ENCODE measurements at places on chromosomes 6 and 20.

DNA sequence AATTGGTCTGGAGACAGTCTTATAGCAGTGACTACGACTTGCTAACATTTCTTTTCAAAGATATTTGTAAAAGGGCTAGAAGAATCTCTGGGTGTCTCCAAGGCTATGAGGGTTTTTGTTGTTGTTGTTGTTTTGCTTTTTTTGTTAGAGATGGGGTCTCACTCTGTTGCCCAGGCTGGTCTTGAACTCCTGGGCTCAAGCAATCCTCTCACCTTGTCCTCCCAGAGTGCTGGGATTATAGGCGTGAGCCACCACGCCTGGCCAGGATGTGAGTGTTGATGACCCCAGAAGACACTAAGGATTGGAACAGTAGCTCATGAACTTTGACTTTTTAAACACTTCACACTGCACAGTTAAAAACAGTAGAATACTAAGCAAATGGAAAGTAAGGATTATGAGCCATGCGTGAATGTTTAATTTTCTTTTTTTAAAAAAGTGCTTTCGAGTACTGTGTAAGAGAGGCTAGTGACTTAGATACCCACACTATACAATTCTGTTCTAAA, 76.4 kb downstream of the GCNT2 start:
- no peak for DNase-seq

GRCh38 chr6:149233056-149233715, 84.3 kb upstream of the TAB2 start:
- DNase-seq, result peak; percentile 37

DNA sequence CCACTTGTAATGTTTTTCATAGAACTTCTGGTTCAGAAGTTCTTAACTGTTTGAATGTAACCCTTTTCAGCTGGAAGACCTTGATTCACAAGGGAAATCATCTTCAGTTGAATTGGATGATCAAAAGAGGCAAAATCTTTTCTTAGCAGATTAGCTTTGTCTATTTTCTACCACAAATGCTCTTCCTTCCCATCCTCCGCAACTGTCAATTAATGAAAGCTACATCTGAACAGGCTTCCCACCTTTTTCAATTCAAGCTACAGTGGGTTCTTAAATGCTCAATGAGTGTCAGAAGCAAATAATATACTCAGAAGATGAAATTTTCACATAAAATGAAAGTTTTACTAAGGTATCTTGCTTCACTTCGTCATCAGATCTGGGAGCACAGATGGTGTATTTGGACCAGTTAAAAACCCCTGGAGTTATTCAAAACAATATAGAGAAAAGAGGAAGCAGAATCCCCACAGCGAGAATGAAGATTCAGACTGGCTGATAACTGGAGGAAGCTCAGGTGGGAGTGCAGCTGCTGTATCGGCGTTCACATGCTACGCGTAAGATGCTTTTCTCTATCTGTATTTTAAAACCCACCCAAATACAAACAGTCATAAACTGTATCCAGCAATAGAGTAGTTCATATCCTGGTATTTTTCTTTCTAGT, 19.4 kb downstream of the QRSL1 start:
- no peak for DNase-seq

DNA sequence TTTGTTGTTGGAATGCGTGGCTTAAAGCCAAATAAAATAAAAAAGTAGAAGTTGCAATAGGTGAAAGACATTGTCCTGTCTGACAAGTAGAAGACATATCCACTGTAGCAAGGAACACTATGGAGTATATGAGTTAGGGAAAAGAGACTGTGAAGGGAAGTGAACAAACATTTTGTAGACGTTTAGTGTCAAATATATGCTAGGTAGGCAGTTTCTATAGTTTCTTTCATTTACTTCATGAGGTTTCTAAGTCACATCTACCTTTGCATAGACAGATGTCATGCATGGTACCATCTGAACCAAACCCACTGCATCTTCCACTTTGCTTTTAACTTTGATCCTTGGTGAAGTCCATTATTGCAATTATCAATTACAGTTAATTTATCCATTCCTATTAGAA, 9.9 kb downstream of the PRIM2 start:
- no peak for DNase-seq

DNA sequence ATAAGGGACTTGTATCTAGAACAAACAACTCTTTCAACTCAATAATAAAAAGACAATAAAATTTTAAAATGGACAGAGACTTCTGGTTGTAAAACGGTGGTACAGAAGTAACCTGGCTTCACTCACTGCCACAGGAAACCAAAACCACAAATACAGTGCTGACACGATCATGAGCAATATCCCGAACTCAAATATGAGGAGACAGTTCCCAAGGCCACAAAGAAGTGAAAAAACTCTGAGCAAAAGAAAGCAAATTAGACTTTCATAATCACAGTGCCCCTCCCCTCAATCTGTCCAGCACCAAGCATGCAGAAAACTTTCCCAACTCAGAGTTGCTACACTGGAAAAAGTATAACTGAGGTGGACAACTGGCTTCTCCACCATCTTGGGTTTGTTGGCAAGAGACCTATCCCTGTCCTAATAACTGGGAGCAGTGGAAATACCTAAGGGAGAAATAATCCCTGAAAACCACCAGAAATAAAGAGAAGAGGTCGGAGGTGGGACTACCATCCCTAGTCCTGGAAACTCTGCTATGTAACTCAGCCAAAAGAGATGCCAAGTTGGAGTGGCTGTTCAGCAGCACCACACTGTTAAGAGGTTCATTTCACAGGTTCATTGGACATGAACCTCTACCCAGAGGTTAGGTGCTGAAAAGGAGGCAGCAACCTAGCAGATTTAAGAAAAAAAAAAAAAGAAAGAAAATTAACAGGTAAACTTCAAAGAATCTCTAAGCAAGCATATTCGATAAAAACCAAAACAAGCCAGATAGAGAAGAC, 55.5 kb downstream of the REV3L start:
- no peak for DNase-seq

DNA sequence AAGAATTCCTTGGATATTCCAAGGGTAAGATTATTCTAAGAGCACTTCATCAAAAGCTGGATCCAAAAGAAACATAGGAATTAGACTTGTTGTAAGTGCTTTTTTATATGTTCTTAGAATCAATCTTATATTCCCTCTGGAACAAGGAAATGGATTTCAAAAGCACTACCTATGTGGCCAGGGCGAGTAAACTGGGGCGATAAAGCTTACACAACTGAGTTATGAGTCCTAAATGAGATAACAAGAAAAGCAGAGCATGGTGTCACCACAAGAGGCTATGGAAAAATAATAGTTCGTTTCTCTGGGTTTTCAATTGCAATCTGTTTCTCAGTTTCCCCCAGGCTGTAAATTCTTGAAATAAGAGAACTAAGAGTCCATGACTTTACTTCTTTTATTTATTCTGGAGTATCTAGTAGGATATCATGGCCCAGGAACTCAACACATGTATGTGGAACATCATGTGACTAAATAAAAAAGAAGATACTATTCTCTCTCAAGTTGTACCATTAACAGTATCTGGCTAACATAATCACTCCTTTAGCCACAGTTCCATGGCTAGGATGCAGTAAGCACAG, 51.5 kb downstream of the NUDT3 start:
- DNase-seq, result no peak

DNA sequence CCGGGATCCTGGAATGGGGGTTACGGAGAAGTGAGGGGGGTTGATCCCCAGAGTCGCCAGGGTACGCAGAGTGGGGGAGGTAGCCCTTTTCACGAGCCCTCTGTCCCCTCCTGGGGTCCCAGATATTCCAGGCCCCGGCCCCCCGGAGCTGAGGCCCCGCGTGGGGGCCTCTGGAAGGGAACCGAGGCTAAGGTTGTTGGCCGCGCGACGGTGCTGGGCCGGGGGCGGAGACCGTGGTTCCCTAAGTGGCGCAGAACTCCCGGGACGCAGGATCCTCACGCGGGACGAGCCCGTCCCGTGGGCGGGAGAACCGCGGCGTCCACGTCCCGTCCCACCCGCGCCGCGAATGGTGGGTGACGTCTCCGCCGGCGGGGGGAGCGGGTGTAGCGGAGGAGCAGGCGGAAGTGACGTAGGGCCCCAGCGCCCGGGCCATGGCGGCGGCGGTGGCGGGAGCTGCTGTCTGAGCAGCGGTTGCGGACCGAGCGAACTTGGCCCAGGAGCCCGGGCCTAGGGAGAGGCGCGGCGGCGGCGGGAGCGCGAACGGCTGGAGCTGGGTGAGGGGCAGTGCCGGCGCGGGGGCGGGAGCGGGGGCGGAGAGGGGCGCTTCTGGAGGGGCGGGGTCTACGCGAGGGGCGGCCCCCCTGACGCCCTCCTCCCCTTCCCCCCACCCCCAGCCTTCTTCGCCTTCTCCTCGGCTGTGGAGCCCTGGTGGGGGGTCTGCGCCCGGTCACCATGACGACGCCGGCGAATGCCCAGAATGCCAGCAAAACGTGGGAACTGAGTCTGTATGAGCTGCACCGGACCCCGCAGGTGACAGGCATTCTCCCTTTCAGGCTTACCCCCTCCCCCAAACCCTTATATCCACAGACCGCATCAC, at the start of gene RING1:
RING1 (plus strand) TSS at position 410 of the 877 bp plus-strand sequence; CDS start at position 733, 323 bp downstream.
- peak; percentile 82 for DNase-seq

DNA sequence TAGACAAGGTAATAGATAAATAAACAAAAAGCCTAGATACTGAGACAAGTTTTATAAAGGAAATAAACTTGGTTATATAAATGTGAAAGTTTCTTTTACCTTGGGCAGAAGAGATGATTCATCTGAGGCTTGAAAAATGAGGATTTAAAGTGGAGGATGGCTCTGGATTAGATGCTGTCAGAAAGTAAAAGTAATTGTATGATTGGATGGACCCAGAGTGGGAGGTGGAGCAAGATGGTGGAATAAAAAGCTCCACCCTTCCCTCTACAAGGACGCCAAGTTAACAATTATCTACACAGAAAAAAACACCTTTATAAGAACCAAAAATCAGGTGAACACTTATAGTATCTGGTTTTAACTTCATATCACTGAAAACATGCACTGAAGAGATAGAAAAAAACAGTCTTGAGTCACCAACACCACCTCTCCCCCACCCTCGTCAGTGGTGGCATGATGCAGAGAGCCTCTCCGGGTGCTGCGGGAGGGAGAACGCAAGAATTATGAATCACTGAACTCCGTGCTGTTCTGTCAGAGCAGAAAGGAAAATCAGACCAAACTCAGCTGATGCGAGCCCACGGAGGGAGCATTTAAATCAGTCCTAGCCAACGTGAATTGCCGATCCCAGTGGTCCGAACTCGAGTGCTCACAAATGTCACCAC, 84.7 kb upstream of the GJE1 start:
- DNase-seq, result no peak

GRCh38 chr6:168377856-168378832, 58.6 kb upstream of the DACT2 start:
- DNase-seq, result no peak

GRCh38 chr20:58700121-58700821, 7.7 kb downstream of the NPEPL1 start:
- DNase-seq, result no peak

- DNase-seq, result no peak
These were observed 224.7 kb downstream of the NRN1 start for GRCh38 chr6:5781966-5782556.

DNA sequence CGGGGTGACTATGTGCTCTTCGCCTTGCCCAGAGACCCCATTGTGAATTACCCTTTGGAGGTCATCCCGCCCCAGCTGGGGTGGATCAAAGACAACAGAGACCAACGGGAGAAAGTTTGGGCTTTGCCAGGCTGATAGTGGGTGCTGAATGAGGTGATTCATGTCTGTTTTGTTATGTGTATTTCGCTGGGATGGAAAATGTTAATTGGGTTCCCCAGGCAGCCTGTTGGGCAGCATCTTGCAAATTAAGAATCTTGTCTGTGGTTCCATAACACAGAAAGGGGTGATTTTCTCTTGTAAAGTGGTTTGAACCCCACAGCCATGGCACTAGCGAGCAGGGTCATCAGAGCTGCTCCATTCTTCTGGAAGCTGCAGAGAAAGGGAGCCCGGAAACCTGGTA, 63.1 kb upstream of the UNC93A start:
- DNase-seq, result no peak

Measured in T-cell (primary cell).